ENCODE measurements at places on chromosomes 16 and 17. TPM values are rescaled to one million over a fixed set of nuclear protein-coding genes. Genes with fewer than 3 reads are reported as not detected.

GRCh38 chr16:26961459-26961858 lies 105.3 kb upstream of the C16orf82 start:
- H3K4me3 ChIP-seq = no peak overlapping the region
- no peak overlapping the region for H3K27ac ChIP-seq
- H3K4me1 ChIP-seq = no peaks in the 10 kb centered on the region
- no peaks in the 10 kb centered on the region for H3K36me3 ChIP-seq

- H3K27me3 ChIP-seq = no peaks in the 10 kb centered on the region
- no peak overlapping the region for H3K27ac ChIP-seq
- peaks cover 39% of the 10 kb centered on the region for H3K4me1 ChIP-seq
- H3K36me3 ChIP-seq = peaks cover 4% of the 10 kb centered on the region
- DNase-seq = no peak
Measured at GRCh38 chr16:14101415-14101814, 30.3 kb downstream of the MRTFB start.

GRCh38 chr17:37261286-37261685 lies 114.5 kb upstream of the C17orf78 start:
- H3K4me3 ChIP-seq = no peak overlapping the region
- H3K27ac ChIP-seq = no peak overlapping the region
- peaks cover 28% of the 10 kb centered on the region for H3K36me3 ChIP-seq
- peaks cover 5% of the 10 kb centered on the region for H3K4me1 ChIP-seq
- no peaks in the 10 kb centered on the region for H3K27me3 ChIP-seq

DNA sequence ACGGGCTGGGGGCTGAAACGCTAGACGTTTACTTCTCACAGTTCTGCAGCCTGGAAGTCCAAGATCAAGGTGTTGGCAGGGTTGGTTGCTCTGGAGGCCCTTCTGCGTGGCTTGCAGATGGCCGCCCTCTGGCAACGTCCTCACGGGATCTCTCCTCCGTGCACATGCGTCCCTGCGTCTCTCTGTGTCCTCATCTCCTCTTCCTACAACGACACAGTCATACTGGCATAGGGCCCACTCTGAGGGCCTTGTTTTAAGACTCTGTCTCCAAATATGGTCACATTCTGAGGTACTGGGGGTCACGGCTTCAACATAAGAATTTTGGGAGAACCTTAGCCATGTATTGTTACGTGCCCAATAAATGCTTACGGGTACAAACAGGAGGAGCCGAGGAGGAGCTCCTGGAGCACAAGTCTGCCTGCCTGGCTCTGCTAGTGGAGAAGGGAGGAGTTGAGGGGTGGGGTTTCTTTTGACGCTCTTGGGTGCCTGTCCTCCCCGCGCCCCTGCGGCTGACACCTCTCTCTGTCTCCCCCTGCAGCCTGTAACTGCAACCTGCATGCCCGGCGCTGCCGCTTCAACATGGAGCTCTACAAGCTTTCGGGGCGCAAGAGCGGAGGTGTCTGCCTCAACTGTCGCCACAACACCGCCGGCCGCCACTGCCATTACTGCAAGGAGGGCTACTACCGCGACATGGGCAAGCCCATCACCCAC lies 141.1 kb downstream of the NTN1 start:
- H3K27me3 ChIP-seq = no peaks in the 10 kb centered on the region
- H3K4me1 ChIP-seq = no peaks in the 10 kb centered on the region
- H3K27ac ChIP-seq = no peak overlapping the region
- H3K36me3 ChIP-seq = no peaks in the 10 kb centered on the region
- H3K4me3 ChIP-seq = no peak overlapping the region

DNA sequence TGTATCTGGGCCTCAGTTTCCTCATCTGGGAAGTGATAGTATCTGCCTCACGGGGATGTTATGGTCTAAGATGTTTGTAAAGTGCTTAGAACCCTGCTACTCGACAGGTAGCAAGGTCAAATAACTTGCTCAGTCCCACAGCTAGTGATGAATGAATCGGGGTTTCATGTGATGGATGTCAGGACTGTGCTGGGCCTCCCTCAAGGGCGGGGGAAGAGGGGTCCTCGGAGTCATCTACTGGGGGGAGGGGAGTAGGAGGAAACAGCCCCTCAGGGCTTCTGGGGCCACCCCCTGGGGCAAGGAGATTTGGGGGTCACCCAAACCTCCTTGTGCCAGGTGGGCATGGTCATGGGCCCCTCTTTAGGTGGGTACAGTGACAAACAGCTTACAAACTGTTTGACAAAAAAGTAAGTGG lies 732 bp downstream of the PNPO start:
- H3K4me1 ChIP-seq = peaks cover 84% of the 10 kb centered on the region
- peaks cover 5% of the 10 kb centered on the region for H3K36me3 ChIP-seq
- DNase-seq = peak; percentile 24
- no peaks in the 10 kb centered on the region for H3K27me3 ChIP-seq
- peak overlapping the region; percentile 86 for H3K27ac ChIP-seq
- H3K4me3 ChIP-seq = peak overlapping the region; percentile 91

DNA sequence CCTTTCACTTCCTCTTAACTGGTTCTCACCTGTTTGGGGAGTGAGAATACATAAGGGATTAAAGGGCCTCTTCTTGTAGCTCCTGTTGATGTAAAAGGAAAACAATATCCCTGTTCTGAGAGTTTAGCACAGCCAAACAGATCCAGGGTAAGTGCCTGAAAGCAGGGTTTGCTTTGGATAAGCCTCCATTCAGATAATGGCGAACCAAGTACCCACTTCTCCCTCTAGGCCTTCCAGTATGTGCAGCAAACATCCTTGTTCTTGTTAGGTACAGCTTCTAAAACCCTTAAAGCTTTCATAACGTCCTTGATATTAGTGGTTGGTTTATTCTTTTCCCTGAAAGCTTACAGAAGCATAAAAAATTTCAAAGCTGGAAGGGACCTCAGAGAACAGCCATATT lies 130.6 kb upstream of the DNAH9 start:
- H3K4me1 ChIP-seq = no peaks in the 10 kb centered on the region
- DNase-seq = no peak
- H3K4me3 ChIP-seq = no peak overlapping the region
- no peaks in the 10 kb centered on the region for H3K27me3 ChIP-seq
- H3K27ac ChIP-seq = no peak overlapping the region

CSH1 gene
- not detected for total RNA-seq

DNA sequence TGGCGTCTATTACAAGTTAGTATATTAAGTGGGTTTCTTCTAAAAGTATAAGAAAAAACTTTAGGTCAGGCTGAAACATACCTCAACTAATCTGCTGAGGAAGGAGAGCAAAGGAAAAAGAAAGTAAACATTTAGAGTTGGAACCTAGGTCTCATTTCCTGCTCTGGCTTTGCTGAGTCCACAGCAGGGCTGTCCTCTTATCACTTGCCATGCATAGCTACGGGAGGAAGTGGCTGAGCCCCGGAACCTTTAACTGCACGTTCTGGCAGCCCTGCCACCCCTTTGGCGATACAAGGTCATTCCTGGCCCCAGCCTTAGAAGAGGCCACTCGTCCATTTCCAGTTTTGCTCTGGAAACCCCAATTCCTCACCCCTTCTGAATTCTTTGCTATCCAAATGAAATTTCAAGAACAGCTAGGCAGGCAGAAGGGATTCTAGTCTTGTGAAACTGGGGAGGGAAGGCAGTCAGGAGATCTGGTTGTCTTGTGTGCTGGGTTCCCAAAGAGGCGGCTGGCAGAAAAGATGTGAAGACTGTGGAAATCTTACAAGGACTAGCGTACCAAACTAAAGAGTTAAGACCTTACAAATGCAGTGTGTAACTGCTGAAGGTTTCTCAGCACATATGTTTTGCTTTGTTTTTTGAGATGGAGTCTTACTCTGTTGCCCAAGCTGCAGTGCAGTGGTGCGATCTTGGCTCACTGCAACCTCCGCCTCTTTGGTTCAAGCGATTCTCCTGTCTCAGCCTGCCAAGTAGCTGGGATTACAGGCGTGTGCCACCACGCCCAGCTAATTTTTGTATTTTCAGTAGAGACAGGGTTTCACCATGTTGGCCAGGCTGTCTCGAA lies 19.1 kb downstream of the WIPI1 start:
- peak overlapping the region; percentile 97 for H3K27ac ChIP-seq
- DNase-seq = peak; percentile 66
- peaks cover 13% of the 10 kb centered on the region for H3K36me3 ChIP-seq
- no peaks in the 10 kb centered on the region for H3K27me3 ChIP-seq
- peak overlapping the region; percentile 61 for H3K4me3 ChIP-seq
- H3K4me1 ChIP-seq = peaks cover 48% of the 10 kb centered on the region

C16orf46 gene
- total RNA-seq = not detected

- peaks cover 16% of the 10 kb centered on the region for H3K36me3 ChIP-seq
- peak within 1 kb of the TSS; percentile 98 for H3K27ac ChIP-seq
- H3K4me1 ChIP-seq = peaks cover 46% of the 10 kb centered on the region
- no peaks in the 10 kb centered on the region for H3K27me3 ChIP-seq
Measured at GRCh38 chr17:66301864-66302741, at the start of gene PRKCA. PRKCA (plus strand) TSS chr17:66302613.

ABCC11 gene
- 0.17 TPM for total RNA-seq

DNA sequence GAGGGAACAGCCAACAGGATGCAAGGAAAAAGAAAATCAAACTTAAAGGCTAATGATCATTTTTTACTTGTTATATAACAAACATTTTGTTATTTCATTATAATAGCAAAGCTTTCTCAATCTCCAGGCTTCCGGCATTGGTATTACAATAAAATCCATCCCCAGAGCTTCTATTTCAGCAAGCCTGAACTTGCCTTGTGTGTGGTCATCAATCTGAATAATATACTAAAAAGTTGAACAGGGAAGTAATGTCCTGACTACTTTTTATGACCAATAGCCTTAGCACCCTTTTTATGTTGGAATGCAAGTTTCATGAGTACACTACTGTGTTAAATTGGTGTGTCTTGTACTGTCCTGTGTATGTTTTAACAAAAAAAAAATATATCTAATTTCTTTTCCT lies 27.1 kb upstream of the VWA3A start:
- H3K4me1 ChIP-seq = peaks cover 8% of the 10 kb centered on the region
- DNase-seq = no peak
- H3K27ac ChIP-seq = no peak overlapping the region
- no peak overlapping the region for H3K4me3 ChIP-seq
- H3K27me3 ChIP-seq = no peaks in the 10 kb centered on the region
- H3K36me3 ChIP-seq = peaks cover 12% of the 10 kb centered on the region

GRCh38 chr16:69138608-69139007 lies 6.2 kb downstream of the UTP4 start:
- DNase-seq = no peak
- peaks cover 36% of the 10 kb centered on the region for H3K4me1 ChIP-seq
- peaks cover 11% of the 10 kb centered on the region for H3K36me3 ChIP-seq

DNA sequence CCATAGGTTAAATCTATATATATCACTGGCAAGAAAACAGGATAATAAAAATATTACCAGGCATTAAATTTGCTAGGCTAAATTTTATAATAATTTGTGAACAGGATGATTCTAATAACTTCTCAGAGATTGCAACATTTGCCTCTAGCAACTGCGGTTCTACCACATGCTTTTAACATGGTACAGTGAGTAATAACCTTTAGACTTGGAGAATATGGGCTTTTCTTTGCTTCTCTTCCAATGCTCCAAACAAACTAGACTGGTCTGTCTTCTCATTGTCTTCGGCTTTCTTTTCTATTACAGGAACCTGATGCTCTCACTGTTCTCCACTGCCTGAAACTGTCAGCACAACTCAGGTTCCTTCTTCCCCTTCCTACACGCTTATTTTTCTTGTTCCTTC lies 80.6 kb downstream of the CA4 start:
- no peak overlapping the region for H3K27ac ChIP-seq
- H3K36me3 ChIP-seq = no peaks in the 10 kb centered on the region
- H3K4me1 ChIP-seq = no peaks in the 10 kb centered on the region
- no peaks in the 10 kb centered on the region for H3K27me3 ChIP-seq
- no peak for DNase-seq
- no peak overlapping the region for H3K4me3 ChIP-seq

DNA sequence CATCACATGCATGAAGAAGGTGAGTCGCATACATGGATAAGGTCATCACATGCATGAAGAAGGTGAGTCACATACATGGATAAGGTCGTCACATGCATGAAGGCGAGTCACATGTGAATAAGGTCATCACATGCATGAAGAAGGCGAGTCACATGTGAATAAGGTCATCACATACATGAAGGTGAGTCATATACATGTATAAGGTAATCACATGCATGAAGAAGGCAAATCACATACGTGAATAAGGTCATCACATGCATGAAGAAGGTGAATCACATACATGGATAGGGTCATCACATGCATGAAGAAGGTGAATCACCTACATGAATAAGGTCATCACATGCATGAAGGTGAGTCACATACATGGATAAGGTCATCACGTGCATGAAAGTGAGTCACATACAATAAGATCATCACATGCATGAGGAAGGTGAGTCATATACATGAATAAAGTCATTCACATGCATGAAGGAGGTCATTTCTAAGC lies 105.1 kb upstream of the SDK2 start:
- DNase-seq = no peak
- H3K27ac ChIP-seq = no peak overlapping the region
- H3K4me3 ChIP-seq = no peak overlapping the region

DNA sequence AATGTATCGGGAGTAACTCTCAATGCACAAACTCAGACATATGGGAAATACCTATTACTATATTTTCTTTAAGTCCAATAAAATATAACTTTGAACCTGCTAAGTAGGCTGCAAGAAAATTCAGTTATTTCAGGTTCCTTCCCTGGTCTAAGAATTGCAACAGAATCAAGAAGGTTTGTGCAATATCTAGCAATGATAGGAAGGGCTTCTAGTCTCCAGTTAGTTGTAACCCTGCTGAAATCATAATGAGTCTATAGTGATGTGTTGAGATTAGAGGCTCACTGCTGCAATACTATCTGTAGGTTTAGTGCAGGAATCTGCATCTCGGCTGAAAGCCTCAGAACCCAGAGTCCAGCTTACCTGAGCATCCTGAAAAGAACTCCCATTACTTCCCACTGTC lies 110.5 kb downstream of the PMP22 start:
- H3K27ac ChIP-seq = no peak overlapping the region
- no peak overlapping the region for H3K4me3 ChIP-seq
- no peak for DNase-seq
